ENCODE measurements at places on chromosomes 5 and 9.

DNA sequence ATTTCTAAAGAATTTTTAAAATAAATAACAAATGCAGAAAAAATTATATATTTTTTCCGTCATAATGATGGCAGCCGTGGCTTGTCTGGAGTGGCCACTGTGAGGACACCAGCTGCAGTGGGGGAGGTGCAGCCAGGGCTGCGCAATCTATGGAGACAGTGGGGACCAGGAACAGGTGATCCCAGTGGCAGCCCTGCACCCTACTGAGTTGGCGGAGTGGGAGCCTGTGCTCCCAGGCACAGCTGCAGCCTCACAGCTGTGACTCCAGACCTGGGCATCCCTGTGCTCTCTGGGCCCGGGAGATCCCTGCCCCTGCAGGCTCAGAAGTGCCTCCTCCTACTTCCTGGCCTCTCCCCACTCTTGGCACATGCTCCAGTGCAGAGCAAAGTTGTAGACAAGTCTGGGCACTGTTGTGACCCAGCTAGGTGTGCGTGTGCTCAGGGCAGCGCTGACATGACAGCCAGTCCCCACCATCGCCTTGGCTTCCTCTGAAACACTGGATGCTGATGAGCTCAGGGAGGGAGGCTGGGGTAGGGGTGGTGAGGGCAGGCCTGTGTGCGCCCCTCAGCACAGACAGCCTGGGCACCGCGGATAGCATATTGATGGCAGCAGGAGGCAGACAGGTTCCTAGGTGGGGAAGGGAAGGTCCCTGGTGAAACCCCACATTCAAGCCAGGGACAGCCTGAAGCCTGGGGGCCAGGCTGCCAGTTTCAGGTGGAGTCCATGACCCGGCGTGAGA is 96.0 kb upstream of the PRR16 start:
- no peak for DNase-seq

GRCh38 chr9:91273853-91274552 is 87.7 kb downstream of the AUH start:
- DNase-seq, result no peak

DNA sequence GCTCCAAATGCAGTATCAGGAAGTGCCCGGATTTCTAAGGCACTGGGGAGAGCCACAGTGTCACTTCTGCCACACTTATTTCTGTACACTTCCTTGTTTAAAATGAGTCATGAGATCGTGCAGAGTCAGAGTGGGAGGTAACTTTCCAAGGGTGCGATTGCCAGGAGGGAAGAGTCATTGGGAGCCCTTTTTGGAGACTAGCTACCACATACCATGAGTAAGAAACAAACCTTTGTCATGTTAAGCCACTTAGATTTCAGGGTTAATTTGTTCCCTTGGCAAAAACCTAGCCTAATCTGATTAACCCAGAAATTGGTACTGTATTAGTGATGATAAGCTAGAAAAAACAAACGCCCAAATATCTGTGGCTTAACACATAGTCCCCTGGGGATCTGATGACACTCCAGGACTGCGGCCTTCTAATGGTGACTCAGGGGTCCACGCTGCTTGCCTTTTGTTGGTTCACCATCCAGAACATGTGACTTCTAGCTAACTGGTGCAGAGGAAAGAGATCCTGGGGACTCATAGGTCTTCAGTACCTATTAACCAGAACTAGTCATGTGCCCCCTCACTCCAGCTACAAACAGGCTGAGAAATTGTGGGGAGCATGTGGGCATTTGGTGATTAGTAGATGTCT is 48.6 kb upstream of the TLE1 start:
- no peak for DNase-seq

GRCh38 chr9:97405551-97405950 is 6.3 kb upstream of the TDRD7 start:
- DNase-seq, result no peak

DNA sequence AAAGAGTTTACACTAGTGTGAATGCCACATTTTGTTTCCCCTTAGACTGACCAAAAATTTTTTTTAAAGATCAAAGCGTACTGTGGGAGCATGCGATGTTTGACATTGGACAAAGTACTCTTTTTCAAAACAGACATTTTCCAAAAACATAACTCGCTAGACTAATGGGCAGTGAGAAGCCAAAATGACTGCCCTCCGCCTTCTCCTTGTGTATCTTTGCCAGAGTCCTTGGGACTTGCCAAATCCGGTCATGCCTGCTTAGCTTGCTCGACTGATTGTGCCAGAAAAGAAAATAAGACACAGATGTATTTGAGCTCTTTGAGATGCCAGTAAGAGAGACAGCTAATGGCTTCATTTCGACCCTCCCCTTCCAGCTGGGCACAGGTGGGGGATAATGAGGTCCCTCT is 157.5 kb downstream of the MAPKAP1 start:
- no peak for DNase-seq

GRCh38 chr5:7410936-7411511 is 15.1 kb downstream of the ADCY2 start:
- DNase-seq, result no peak

DNA sequence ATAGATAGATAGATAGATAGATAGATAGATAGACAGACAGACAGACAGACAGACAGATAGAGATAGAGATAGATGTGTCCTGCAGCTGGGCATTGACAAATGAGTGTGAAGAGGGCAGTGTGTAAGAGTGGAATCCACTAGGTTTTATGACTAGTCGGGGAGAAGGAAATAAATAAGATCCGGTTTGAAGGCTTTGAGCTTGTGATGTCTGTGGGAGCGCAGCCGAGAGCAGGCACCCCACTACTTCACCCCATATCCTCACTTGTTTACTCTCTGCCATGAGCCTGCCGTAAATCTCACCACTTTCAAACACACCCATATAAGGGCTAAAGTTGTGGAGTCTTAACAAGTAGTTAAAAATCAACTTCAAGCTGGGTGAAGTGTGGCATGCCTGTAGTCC is 1.4 kb upstream of the SUSD1 start:
- no peak for DNase-seq

DNA sequence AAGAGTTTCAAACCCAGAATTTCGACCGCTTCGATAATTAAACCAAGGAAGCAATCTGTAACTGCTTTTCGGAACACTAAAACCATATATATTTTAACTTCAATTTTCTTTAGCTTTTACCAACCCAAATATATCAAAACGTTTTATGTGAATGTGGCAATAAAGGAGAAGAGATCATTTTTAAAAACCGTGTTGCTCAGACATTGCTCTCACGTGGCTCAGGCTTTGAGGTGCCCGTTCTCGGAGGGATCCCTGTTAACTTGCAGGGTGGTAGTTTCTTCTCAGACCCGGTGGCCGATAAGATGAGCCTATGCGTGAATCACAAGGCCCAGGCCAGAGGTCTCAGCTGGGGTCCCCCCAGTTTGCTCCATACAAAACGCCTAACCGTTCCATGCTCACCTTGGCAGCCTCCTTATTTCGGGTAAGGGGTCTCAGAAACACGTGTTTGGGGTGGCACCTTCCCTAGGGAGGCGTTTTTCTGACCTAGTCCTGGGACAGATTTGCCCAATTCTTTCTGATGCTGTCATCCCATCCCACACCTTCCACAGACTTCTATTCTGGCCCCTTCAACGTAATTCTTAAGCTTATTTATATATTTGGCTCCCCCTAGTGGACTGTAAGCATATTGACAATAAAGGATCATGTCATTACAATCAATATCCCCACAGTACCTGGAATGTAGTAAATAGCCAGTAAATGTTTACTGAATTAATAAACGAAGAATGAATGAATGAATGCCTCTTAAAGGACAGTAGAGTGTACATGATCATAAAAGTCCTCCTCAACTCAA is 48.1 kb downstream of the THBS4 start:
- DNase-seq, result no peak

DNA sequence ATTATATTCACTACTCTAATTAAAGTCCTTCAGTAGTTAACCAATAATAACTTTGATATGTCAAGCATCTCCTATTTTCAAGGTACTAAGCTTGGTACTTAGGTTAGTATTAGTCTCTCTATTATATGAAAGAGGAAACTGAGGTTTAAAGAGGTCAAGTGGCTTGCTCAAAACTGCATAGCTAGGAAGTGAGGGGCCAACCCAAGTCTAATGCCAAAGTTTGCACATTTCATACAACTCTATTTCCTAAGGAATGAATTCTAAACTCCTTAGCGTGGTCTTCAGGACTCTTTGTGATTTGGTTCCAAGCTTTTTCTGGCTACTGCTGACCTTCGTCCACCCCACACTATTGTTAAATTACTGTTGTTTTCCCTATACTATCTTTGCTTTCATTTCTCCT is 9.9 kb upstream of the SHOC1 start:
- no peak for DNase-seq

DNA sequence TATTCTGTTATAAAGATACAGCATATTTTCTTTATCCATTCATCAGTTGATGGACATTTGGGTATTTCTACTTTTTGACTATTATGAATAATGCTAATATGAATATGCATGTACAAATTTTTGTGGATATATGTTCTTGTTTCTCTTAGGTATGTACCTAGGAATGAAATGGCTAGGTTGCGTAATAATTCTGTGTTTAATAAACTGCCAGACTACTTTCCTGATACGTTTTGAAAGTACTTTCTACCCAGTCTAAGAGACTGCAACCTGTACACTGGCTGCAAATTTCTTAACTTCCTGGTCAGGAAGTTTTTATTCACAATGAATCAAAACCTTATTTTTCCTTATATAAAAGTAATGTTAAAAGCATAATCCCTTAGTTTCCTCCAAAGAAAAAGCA is 93.9 kb upstream of the STARD4 start:
- DNase-seq, result no peak

GRCh38 chr5:168706655-168707069 is 127.5 kb upstream of the PANK3 start:
- no peak for DNase-seq

DNA sequence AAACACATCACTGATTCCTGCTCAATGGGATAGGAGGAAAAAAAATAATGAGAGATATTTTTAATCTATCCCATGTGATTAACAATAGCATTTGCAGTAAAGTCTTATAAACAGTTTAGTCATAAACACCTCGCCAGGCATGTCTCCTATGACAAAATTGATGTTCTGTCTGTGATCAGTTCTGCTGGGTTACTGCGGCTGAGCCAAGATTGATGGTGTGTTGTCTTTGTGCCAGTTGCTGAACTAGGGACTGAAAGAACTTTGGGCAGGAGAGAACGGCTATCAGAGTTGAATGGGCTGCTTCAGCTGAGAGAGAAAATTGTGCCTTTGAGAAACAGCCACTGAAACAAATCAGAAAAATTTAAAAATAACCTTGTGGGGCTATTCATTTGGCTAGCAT is 37.3 kb upstream of the MAMDC2 start:
- no peak for DNase-seq

GRCh38 chr5:153425914-153426313 is 64.6 kb upstream of the GRIA1 start:
- no peak for DNase-seq

DNA sequence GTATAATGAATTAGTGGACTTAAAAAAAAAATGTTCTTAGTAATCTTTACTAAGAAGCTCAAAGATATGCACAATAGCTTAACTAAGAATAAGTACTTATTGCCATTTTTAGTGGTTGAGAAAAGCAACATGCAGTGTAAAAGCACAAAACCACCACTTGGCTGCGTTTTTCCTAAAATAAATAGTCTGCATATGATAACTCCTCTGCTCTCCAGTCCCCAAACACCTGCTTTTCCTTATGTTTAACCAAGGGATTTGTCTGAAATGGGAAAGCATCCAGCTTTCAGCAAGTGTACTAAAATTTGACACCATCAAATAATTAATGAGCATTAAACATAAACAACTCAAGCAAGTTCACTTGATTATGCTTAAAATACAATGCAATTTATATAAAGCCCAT is 41.4 kb downstream of the PSIP1 start:
- no peak for DNase-seq

- no peak for DNase-seq
Measured at GRCh38 chr9:38380230-38380871, 12.2 kb upstream of the ALDH1B1 start.

- DNase-seq, result no peak
Measured at GRCh38 chr5:162683284-162683683, 615.7 kb downstream of the GABRG2 start.

Measured in stimulated activated CD4-positive, alpha-beta T cell treated with anti-CD3 and anti-CD28 coated beads, Interleukin-4, amount 100 ng/mL, for 1 hour (primary cell).